Pulmonary artery endothelial cell (primary cell): ENCODE measurements at places on chromosomes 2 and 18.

DNA sequence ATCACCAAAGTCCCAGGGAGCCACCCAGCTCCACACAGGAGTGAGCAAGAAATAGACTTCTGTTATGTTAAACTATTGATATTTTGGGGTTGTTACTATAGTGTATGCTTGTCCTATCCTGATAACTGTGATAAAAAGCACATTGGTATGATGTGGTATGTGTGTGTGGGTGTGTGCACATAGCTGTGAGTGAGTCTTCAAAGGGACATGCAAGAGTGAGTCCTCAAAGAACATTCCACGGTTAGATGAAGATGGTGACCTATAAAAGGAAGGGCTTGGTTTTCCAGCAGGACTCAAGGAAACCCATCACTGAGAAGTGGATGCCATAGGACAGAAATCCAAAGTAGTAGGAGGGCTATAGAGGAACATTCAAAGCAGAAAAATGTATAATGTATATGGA, 342.9 kb downstream of the TSN start:
- DNase-seq: no peak

DNA sequence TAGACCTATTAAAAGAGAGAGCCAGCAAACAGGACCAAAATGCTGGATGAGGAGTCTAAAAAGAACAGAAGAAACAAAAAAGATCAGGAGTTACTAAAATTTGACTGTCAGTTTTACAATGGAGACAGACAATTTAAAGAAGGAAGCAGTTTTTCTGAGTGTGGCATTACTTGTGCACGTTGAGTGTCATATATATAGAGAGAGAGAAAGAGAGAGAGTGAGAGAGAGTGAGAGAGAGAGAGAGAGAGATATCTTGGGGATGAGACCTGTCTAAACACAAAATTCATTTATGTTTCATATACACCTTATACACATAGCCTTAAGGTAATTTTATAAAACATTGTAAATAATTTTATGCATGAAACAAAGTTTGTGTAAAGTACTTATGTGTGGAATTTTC, 2.1 kb upstream of the GALNT3 start:
- no peak for DNase-seq

- no peak for DNase-seq
Measured at GRCh38 chr18:52391810-52392559, 52.0 kb downstream of the DCC start.

- DNase-seq: no peak
Measured at GRCh38 chr2:157256626-157257025, 879 bp upstream of the GALNT5 start.

GRCh38 chr18:25805939-25806338, 284.5 kb downstream of the SS18 start:
- DNase-seq: no peak

- DNase-seq: no peak
Measured at GRCh38 chr2:231939022-231939421, 12.8 kb upstream of the NPPC start.

DNA sequence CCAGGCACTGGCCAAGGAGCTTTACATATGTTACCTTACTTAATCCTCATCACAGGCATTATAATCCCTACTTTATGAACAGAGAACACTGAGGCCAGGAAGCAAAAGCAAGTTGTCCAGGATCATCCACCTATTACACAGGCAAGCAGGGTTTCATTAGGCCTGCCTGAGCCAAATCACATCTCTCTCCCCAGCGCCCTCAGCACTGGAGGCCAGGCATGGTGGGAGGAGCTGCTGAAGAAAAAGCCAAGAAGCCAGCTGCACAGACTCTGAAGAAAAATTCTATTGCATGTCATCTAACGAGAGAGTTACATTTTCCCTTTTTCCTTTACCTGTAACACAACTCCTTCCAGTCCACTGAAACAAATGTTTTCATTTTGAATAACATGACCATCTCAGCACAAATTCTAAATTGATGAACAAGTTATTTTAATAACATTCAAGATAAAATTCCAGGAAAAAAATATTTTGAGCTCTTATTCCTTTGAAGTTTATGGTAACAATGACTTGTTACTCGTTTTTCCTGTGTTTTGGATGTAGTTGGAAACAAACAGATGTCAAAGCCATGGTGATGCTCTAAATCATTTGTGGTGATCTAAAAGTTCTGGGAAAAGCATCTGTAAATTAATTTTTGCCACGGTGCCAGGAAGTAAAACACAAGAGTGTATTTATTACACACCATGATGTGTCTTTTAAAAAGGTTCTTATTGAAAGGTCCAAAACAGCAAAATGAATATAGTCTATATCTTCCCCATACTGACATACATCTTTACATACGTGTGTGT, 139.0 kb upstream of the ITGB6 start:
- DNase-seq: no peak

DNA sequence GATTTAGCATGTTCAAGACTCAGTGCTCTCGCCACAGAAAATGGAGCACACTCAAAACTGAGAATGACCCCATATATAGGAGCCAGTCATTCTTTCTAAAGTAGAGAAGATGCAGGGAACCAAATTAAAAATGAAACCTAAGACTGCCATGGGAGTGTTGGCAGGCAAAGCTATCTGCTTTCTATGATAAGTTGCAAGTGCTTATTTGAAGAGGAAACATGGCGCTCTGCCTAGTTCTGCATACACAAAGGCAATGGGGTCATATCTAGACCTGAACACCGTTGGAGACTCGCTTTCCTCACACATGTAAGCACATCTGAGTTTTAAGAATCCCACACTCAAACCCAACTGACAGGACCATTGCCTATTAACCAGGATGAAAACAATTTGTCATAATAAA, 292.5 kb downstream of the ALK start:
- DNase-seq: no peak

DNA sequence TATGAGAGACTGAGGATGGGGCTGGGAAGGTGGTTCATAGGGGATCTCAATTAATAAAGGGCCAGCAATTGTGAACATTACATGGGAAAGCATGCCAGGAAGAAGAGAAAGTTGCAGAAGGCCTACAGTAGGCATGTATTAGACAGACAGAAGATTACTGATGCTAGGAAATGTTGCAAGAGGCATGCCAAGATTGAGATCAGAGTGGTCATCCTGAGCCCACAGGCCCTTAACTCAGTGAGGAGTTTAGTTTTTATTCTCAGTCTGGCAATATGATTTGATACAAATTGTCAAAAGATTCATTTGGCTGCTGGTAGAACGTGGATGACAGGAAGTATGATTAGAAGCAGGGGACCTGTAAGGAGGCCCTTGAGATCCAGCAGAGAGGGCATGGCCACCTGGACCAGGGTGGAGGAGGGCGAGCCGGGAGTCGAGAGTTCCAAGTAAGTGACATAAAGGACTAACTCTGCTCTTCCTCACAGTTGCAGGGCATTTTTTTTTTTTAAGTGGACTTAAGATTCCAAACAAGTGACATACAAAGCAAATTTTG, 54.9 kb downstream of the EPHA4 start:
- no peak for DNase-seq

GRCh38 chr2:119282996-119283511, 59.4 kb downstream of the STEAP3 start:
- no peak for DNase-seq

DNA sequence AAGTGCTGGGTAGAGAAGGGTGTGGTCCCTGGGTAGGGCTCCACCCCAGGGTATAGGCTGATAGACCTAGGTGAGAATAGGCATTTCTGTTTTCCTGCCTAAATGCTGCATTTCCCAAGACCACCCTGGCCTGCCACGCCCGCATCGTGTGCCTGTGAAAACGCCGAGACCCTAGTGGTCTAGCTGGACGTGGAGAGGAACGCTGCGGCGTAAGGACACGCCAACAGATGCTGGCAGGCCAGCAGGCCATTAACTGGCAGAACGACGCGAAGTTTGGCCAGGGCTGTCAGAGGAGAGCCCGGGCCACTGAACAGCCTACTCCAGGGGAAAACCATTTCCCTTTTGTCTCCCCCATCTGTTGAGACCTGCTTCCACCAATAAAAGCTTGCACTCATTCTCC, 373.2 kb upstream of the FIGN start:
- no peak for DNase-seq

- no peak for DNase-seq
Measured at GRCh38 chr2:106523976-106524665, 37.0 kb downstream of the CD8B2 start.

DNA sequence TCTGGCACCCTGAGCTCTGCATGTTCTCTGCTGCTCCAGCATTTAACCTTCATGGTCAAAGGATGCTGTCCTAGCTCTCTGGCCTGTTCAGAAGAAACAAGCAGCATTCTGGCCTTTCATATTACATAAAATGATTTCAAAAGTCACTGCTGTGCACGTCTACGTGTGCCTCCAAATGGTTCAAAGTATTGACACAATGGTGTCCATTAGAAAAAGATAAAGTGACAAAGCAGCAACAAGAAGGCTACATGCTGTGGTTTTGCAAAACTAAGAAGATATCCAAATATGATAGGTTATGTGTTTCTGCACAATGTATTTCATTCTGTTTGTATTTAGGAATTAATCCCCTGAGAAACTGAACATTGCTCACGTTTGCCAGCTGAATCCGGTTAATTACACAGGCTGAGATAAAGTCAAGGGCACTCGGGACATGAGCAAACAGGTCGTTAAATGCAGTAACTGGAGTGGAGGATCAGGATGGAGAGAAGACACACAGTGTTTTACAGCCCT, 258.5 kb downstream of the DOK6 start:
- no peak for DNase-seq

- no peak for DNase-seq
Measured at GRCh38 chr18:8978394-8978793, 124.1 kb upstream of the NDUFV2 start.

DNA sequence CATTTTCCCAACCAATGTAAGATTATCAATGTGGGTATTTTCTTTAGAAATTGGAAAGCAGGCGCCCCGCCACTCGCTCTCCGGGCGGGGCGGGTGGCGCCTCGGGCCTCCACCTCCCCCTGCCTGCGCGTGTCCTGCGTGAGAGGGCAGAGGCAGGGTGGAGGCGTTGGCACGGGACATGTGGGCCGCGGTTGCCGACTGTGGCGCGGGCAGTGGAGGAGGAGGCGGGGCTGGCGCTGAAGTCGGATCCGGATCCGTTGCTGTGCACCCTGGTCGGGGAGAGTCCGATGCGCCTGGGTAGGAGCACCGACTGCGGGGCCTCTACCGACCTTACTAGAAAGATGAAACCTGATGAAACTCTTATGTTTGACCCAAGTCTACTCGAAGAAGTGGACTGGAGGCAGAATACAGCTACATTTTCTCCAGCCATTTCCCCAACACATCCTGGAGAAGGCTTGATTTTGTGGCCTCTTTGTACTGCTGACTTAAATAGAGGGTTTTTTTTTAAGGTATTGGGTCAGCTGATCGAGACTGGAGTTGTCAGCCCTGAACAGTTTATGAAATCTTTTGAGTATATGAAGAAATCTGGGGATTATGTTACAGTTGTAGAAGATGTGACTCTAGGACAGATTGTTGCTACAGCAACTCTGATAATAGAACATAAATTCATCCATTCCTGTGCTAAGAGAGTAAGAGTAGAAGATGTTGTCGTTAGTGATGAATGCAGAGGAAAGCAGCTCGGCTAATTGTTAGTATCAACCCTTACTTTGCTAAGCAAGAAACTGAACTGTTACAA, 37.9 kb downstream of the PMS1 start:
- no peak for DNase-seq

DNA sequence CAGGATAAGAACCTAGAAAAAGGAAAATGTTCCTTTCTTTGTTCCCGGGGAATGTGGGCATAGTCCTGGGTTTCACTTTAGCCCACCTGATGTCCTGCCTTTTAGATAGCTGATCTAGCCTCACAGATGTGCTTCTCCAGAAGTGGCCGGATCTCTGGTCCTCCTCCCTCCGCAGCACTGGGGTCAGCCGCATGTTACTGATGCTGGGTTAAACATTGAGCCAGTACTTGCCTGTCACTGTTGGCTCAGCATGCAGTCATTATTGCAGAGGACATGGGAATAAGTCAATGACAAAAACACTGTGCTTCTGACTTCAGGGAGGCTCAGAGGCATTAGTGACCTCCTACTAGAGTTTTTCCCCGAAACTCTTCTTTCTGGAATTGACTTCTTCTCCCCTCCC, 27.6 kb downstream of the NCK2 start:
- DNase-seq: no peak

DNA sequence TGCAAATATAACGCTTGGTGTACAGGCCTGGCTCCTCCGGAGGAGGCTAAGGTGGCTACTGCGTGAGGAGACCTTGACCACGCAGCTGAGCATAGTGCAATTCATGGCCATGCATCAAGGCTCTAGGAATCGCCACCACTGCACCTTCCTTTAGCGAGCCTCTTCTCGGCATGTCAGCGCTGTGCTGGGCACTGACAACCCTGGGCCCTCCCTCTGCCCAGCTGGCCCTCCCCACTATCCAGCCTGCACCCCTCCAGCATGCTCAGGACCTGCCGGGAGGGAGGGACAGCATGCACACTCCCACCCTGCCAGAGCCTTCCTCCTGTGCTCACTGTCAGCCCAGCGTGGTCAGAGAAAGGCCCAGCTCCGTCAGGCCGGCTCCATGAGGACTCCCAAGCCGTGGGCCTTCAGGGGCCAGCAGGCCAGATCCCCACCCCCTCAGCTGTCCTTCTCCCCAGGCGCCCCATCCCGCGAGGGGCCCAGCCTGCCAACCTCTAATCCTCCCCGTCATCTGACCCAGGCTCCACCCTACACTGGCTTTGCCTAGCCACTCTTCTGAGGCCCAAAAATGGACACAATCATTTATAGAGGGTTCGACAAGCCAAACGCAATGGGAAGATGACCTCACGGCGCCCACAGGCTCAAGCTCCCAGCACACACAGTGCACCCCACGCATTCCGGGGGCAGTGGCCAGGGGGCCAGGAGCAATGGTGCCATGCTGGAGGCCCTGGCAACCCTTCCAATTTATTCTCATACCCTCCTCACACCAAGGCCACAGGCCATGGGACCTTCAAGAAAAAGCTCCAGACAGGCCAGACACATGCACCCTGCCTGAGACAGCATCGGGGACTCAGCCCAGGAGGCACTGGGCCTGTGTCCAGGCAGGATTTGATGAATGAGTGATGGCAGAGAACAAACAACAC, 3.5 kb downstream of the BIN1 start:
- no peak for DNase-seq

- DNase-seq: no peak
Measured at GRCh38 chr18:63254716-63255399, 64.7 kb downstream of the BCL2 start.

GRCh38 chr2:7992612-7993602, 688.9 kb upstream of the ID2 start:
- DNase-seq: no peak

- DNase-seq: no peak
Measured at GRCh38 chr2:20614201-20615067, 36.5 kb downstream of the HS1BP3 start.

- no peak for DNase-seq
Measured at GRCh38 chr18:54416436-54416835, 58.7 kb downstream of the C18orf54 start.

GRCh38 chr18:41153871-41154270, 801.2 kb upstream of the PIK3C3 start:
- no peak for DNase-seq
